ENCODE measurements at places on chromosomes 4 and X.

GRCh38 chr4:184588893-184589292, 60.4 kb downstream of the CASP3 start:
- DNase-seq = no peak

- DNase-seq = no peak
Observed at GRCh38 chr4:155914782-155915181, 11.3 kb downstream of the TDO2 start.

GRCh38 chr4:138945401-138945800, 70.2 kb upstream of the NOCT start:
- DNase-seq = no peak

DNA sequence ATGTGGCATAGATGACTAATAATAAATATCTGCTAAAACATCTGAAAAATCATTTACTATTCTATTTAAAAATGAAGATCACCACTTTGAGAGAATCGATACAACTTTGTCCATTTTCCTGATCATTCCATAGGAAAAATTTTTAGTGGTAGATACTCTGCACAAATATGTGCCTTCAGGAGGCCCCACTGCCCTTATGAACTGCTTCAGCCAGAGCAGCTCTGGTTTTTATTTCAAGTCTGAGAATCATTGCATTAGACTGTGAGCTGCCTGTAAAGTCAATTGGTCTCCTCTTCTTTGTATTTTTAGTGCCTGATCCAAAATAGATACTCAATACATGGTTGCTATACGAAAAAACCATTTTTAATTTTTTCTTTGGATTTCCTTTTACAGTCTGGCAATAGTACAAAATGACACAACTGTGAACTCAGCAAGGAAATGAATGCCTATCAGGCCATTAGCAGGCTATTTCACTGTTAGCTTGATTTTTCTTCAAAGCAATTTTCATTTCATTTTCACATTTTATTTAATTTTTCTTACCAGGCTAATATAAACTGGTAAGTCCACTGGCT, 69.1 kb downstream of the SHISA3 start:
- no peak for DNase-seq

DNA sequence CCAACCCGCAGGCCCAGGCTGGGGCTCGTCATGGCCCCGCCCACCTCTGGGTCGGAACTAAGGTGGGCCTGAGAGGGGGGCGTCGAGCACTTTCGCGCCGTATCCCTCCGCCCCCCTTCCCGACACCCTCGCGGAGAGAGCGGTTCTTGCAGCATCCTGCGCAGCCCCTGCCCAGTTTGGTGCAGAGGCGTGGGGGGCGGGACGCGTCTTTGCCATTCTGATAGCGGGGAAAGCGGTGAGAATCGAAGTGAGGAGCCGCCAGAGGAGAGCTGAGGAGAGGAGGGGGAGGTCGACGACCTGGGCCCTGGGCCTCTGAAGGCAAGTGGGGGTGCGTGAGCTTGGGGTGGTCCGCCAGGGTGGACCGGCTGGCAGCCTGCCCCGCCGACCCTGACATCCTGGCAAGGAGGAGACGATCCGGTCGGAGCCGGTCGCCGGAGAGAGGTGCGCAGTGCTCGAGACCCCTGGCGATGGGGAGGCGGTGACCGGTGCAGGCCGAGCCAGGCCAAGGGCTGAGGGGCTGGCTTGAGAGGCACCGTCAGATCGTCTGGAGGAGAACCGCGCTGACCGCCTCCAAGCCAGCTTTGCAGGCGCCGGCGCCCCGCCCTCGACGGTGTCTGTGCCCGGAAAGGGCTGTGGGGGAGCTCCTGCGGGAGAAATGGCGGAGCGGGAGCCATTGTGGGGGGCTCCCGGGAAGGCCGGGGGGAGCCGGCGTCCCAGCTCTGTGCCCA, 25.5 kb downstream of the GPRASP3 start:
- DNase-seq = no peak

GRCh38 chr4:40763228-40763716, 13.5 kb downstream of the NSUN7 start:
- no peak for DNase-seq

DNA sequence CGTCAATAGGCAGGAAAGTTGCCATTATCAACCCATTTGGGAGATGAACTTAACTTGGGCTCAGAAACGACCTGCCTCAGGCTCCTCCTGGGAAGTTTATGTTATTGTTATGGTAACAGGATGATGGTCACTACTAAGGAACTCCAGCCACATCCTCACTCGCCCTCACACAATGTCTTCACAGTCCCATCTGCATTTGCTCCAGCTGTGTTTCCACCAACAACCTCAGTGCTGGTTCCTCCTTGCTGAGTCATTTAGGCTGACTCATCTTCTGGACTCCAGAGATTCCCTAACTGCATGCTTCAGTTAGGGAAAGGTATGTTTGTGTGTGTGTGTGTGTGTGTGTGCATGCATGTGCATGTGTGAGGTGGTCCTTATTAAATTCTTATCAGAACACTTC, 293.4 kb upstream of the BOD1L1 start:
- no peak for DNase-seq

- DNase-seq = no peak
Observed at GRCh38 chr4:85829276-85830051, 354.5 kb downstream of the ARHGAP24 start.

- DNase-seq = no peak
Observed at GRCh38 chr4:185339941-185340340, 55.8 kb downstream of the LRP2BP start.

GRCh38 chrX:65706041-65706828, 38.8 kb downstream of the MSN start:
- DNase-seq = peak; percentile 38

- DNase-seq = no peak
Observed at GRCh38 chr4:169420291-169420690, 149.5 kb upstream of the SH3RF1 start.

GRCh38 chr4:174357321-174357720, 73.6 kb downstream of the CEP44 start:
- DNase-seq = no peak

- DNase-seq = no peak
Observed at GRCh38 chrX:19899217-19899788, 11.9 kb upstream of the SH3KBP1 start.

GRCh38 chr4:113759696-113760093, 1.8 kb downstream of the CAMK2D start:
- no peak for DNase-seq

- DNase-seq = no peak
Observed at GRCh38 chr4:78560296-78560963, 8.9 kb downstream of the ANXA3 start.

GRCh38 chr4:15451866-15452765, 17.6 kb upstream of the CC2D2A start:
- DNase-seq = no peak

DNA sequence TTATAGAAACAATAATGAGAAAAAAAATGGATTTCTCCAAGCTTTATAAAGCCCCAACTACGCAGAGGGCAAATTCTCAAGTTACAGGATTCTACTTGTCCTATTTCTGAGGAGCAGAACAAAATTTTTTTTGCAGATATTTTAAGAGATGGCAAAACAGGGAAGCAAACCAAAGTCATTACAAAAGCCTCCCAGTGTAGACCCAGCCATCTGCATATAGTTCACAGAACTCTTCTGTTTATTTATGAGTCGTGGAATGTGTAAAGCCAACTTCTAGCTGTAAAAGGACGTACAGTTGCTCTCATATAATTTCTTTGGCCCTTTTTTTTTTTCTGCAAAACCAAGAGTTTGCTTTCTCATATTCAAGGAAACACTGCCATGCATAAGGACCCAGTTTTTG, 120.4 kb downstream of the PCDH7 start:
- DNase-seq = no peak

- no peak for DNase-seq
Observed at GRCh38 chrX:38474543-38474942, 86.8 kb upstream of the TSPAN7 start.

DNA sequence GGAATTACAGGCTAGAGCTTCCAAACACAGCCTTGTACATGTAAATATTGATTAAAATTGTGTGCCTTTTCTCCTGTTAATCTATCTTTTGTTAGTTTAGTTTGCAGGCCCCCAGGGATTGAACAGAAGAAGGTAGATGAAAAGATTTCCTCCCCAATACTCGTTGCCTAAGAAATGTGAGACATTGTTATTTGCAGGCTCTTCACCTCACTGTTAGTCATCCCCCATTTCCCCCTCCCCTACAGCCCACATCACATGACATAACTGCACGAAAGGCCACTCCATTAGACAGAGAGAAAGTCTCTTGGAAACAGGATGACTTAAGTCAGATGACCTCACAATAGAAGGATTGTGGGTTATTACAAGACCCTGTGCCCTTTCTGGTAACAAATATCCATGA, 13.3 kb upstream of the MID1 start:
- no peak for DNase-seq

GRCh38 chr4:92064574-92064973, 239.2 kb upstream of the GRID2 start:
- DNase-seq = no peak

- no peak for DNase-seq
Observed at GRCh38 chrX:130098210-130098552, 12.1 kb downstream of the ELF4 start.

- DNase-seq = no peak
Observed at GRCh38 chrX:37776987-37777325, 2.9 kb upstream of the CYBB start.

DNA sequence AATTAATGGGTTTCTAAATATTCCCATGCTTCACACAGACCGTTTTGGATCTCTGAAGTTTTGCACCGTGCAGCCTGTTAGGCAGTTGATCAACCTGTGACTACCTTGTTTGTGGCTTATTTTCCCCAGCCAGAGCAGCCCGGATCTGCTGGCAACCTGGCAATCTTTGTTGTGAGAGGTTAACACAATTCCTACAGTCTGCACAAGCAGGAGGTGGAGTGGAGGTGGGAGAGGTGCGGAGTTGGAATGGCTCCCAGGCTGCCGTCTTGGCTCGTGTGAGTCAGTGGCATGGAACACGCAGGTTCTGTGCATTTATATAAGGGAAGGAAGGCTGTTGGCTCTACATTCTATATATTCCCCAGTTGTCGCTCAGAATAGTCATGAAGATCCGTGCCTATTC, 70.9 kb upstream of the STOX2 start:
- DNase-seq = no peak

DNA sequence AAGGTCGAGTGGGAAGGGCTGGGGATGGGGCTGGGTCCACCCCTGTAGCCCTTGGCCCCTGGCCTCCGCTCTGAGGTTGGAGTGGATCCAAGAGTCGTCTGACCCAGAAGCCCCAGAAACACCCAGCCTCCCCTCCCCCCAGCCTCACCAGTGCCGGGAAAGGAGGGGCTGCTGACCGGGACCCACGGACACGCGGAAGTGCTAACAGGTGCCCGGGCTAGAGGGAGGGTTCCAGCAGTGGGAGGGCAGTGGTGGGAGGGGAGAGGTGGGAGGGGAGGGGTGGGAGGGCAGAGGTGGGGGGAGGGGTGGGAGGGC, 131.8 kb upstream of the NKX1-1 start:
- no peak for DNase-seq

DNA sequence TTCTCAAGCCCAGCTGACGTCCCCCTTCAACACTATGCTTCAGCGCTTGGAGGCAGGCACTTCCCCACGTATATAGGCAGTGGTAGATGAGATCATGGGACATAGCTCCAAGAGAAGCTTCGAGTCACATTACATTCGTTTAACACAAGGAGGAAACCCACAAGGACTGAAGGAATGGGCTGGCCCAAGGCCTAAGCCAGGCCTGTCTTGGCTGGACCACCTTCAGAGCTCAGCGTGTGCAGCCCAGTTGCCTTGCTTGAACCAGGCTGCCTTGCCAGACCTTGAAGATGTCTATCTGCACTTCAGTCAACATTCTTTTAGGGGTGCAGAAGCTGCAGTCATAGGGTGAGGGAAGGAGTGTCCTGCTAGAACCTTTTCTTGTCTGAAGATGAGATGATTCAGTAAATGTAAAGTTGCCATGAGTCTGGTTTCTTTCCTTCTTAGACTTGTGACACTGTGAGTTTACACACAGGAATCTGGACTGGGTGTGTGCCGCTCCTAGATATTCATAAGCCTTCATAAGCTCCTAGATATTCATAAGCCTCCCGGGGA, 144.1 kb upstream of the RBPJ start:
- no peak for DNase-seq

- DNase-seq = no peak
Observed at GRCh38 chr4:65021737-65022136, 612.5 kb upstream of the TECRL start.

DNA sequence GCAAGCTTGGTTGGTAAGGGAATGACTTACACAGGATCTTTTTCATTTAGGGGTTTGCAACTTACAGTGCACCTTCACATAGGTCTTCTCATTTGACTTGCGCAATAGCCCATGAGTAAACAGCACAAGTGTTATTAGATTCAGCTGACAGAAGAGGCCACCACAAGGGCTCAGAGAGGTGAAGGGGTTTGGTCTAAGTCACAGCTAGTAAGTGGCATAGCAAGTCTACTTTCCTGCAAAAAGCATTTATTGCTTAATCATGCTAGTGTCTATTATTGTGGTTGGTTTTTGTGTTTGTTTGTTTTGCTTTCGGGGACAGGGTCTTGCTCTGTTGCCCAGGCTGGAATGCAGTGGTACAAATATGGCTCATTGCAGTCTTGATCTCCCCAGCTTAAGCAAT, 83.3 kb downstream of the SPRY1 start:
- no peak for DNase-seq

GRCh38 chrX:20459410-20460350, 193.0 kb upstream of the RPS6KA3 start:
- DNase-seq = no peak

DNA sequence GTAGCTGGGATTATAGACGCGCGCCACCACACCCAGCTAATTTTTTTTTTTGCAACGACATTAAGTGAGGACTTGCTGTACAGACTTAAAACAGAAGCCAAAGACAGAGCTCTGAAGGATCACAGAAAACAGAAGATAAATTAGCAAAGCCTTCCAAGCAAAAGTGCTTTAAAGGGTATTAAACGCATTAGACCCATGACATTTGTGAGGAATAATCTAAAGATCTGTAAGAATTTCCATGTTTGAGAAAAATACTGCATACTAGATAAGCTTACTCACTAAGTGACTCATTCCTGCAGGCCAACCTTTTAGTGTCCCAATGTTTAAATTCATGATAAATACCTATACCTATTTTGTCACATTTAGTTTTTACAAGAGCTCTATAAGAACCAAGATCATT, 27.4 kb downstream of the SMARCA1 start:
- no peak for DNase-seq

DNA sequence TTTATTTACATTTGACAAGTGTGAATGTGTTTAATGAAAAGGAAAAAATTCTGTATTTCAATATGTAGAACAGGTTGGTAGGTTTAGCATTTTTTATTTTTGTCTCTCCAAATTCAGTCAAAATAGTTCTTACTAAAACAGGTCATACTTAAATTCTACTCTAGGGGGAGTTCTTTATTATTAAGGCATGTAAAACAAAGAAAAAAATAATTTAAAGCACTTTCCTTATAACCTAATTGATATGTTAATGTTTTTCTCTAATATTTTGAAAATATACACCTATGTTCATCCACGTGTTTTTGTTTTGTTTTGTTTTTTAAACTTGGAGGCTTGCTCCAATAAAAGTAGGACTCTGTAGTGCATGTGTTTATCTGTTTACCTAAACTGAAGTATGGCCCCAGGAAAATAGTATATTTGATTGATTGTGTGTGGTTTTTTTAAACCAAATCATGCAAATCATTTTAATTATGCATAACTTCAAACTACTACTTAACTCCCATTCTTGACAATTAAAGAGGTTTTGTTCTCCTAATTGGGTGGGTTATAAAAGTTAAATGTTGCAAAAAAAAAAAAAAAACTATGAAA, 562.7 kb downstream of the RPA4 start:
- no peak for DNase-seq

- no peak for DNase-seq
Observed at GRCh38 chr4:37988670-37989069, 28.5 kb downstream of the PTTG2 start.
